ENCODE measurements at places on chromosomes 2 and 18. TPM values are rescaled to one million over a fixed set of nuclear protein-coding genes. Genes with fewer than 3 reads are reported as not detected.

- H3K36me3 ChIP-seq: no peaks in the 10 kb centered on the region
- peaks cover 3% of the 10 kb centered on the region for H3K27me3 ChIP-seq
- H3K4me1 ChIP-seq: peaks cover 79% of the 10 kb centered on the region
- DNase-seq: no peak
- no peak overlapping the region for H3K4me3 ChIP-seq
These were observed 181.2 kb downstream of the ANAPC1 start for GRCh38 chr2:111702804-111703196.

DNA sequence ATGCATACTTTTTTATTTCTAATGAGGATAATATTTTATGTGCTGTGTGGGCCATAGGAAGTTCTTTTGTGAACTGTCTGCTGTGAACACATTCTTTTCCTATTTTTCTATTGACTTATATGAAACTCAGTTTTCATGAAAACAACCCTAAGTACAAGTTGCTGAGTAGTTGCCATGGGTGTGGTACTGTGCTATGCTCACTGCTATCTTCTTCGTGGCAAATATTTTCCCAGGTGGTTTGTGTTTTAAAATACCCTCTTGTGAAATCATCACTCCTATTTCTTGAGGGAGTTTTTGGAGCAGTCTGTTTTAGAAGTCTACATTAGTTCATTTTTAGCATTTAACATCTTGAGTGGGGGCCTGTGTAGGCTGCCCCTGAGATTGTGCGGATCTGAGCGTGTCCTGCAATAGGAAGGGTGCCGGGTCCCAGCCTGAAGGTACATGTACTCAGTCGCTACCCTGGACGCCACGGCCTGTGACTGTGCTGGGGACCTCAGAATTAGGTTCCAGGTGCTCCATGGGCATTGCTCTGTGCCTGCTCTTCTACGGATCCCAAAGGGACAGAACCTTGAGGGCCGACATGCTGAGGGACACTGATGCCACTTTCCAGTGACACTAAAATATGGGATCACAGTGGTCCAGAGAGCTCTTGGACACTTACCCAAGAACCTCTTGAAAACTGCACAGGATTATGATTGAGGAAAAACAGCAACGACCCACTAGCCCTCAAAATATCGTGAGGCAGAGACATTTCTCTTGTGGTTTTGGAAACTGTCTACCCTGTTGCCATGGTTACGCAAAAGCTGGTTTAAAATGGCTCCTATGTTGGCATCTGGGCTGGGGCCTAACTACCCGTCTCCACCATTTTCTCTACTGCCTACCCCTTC, 480.4 kb downstream of the TGIF1 start:
- no peak overlapping the region for H3K4me3 ChIP-seq
- no peak for DNase-seq
- H3K27me3 ChIP-seq: no peaks in the 10 kb centered on the region
- H3K27ac ChIP-seq: no peak overlapping the region
- peaks cover 1% of the 10 kb centered on the region for H3K4me1 ChIP-seq

DNA sequence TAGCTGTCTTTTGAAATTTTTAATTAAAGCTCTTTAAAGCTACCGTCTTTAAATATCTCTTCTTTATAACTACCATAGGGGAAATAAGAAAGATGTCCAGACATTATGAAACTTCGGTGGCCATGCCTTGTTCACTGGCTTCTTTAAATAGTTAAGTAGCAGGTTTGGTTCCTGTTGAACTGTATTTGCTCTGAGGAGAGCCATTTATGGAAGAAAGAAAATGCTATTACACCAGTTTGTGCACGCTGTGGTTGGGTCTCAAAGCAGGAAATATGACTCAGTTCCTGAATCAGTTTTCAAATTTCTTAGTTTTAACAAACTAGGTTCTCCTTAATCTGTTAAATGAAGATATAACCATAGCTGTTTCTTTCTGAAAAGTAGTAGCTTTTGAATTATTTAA, 12.2 kb downstream of the ARPC2 start:
- peak; percentile 63 for DNase-seq
- H3K27ac ChIP-seq: peak overlapping the region; percentile 86
- peaks cover 82% of the 10 kb centered on the region for H3K4me1 ChIP-seq
- H3K4me3 ChIP-seq: peak overlapping the region; percentile 33
- peaks cover 89% of the 10 kb centered on the region for H3K36me3 ChIP-seq
- H3K27me3 ChIP-seq: no peaks in the 10 kb centered on the region

Gene TSGA10
- total RNA-seq: 3.7 TPM

- H3K4me1 ChIP-seq: no peaks in the 10 kb centered on the region
- DNase-seq: no peak
- no peak overlapping the region for H3K27ac ChIP-seq
- H3K27me3 ChIP-seq: peaks cover 9% of the 10 kb centered on the region
- no peak overlapping the region for H3K4me3 ChIP-seq
These were observed 50.7 kb downstream of the LIPG start for GRCh38 chr18:49612515-49613033.

GRCh38 chr18:41700416-41700815, 254.6 kb upstream of the PIK3C3 start:
- H3K36me3 ChIP-seq: no peaks in the 10 kb centered on the region
- no peak for DNase-seq
- no peak overlapping the region for H3K4me3 ChIP-seq
- H3K27me3 ChIP-seq: no peaks in the 10 kb centered on the region

All from activated CD4-positive, alpha-beta memory T cell treated with anti-CD3 and anti-CD28 coated beads, Interleukin-2, amount 10 ng/mL, durations not matched to agents 7 days and 5 days (primary cell).